ENCODE measurements at places on chromosomes 2 and 18. TPM values are rescaled to one million over a fixed set of nuclear protein-coding genes. Genes with fewer than 3 reads are reported as not detected.

DNA sequence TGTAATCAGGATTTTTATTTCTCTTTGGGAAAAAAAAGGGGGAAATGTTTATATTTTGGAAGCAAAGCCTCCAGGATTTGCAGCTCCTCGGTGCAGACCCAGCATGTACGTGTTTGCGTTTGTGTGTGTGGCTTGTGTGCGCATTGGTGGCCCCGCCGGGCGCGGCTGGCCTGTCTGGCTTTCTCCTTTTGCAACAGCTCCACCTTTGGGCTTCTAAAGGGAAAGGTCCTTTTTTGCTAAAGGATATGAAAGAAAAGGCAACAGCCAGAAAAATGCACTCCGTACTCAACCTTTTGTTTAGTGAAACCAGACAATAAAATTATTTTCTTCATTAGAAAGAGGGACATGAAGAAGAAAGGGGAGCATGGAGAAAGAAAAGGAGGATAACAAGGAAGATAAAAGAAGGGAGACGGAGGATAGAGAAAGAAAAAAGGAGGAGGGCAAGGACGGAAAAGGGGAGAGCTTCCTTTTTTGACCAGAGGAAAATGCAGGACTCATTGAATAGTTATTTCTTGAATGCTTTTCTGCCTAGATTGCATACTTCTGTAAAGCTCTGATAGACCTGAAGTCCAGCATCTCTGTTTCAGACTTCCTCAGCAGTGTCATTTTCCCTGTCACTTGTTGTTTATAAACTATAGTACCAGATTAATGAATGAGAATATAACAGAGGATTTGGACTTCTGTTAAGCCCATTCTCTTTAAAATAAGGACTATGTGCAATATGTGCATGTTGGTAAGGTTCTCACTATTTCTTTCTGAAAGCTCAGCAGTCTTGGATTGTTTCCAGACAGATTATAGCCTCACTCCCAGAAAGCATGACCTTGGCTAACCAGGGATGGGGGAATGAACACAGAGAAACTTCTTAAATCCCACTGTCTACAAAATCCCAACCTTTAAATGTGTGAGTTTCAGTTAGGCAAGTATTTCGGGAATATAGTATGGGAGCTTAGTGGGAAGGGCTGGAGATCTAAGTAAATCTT is 563.1 kb upstream of the PIK3C3 start:
- DNase-seq, result peak; percentile 85

DNA sequence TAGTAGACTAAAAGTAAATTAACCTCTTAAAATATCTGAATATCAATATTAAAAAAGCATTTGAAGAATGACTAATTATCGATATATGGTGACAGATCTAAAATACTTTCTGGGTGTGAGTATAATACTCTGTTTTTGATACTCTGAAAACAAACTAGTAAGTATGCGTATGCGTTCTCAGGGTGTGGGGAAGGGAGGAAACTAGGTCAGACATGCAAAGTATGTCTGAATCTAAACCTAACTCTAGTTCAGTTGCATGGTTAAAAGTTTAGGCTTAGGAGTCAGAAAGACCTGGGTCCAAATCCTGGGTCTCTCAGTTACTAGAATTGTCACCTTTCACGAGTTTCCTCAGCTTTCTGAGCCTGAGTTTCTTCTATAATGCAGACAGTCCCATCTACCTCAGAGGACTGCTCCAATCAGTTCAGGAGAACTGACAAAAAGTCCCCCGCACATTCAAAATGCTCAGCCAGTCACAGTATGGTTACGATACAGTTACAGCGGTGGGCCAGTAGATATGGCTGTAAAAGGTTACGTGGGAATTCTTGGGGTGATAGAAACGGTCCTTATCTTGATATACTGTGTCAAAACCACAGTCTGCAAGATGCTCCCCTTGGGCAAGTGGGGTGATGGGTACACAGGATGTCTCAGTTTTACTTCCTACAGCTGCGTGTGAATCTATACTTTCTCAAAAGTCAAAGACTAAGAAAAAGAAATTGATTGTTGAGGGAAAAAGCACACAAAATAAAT is 29.2 kb downstream of the UNC50 start:
- no peak for DNase-seq

DNA sequence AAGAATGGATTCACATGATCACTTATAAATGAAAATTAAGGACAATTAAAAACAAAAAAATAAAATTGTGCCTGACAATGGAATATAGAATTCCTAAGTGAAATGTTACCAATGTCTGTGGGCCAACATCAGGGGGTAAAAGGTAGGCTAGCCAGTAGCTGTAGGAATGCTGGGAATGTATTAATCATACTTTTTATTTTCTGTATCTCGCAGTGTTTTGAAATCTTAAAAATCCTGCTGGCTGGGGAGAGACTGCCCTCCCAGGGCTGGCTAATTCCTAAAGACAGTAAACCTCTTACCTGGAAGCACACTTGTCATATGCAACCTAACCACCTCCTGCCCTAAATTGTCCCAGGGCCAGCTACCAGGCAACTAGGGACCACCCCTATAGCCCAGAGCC is 69.8 kb downstream of the REV1 start:
- DNase-seq, result no peak

- no peak for DNase-seq
Measured at GRCh38 chr18:62583376-62583775, 60.6 kb downstream of the ZCCHC2 start.

DNA sequence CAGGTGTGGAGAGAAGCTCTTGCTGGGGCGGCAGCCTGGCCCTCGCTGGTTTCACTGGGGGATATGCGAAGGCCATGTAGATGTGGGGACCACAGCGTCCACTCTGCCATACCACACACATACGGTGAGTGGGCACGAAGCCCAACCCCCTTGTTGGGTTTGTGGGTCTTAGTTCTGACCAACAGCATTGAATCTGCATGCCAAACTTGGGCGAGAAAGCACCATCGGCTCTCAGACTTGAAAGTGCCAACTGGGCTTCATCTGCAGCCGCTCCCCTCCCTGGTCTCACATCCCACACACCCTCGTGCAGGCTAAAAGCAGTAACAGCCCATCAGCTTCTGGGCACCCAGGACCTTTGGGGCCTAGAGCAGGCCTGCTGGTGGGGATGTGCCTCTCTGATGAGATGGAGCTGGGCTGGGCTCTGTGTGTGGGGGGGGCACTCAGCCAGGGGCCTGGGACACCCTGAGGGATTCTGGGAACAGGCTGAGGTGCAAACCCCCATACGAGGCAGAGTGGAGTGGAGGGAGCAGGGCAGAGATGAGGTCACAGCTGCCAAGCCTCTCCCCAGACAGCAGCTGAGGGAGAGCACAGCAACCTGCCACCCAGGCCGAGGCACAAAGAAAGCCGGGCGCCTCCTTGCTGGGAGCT is 264.4 kb downstream of the TWIST2 start:
- DNase-seq, result no peak

DNA sequence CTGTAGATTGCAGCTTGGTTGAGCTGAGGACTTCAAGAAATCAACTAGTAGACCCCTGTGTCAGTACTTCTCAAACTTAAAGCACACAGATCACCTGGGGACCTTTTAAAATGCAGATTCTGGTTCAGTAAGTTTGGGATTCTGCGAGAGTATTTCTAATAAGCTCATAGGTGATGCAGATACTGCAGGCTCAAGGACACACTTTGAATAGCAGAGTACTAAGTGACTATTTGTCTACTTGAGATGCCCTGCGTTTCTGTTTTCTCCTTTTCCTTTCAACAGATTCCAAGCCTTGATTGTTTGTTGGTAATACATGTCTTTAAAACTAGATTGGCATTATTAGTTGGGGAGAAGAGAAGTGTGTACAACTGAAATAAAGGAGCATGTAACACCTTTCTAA is 6.7 kb downstream of the MIB1 start:
- DNase-seq, result no peak

- DNase-seq, result no peak
Measured at GRCh38 chr2:81991282-81991681, 1686.7 kb upstream of the LRRTM1 start.

DNA sequence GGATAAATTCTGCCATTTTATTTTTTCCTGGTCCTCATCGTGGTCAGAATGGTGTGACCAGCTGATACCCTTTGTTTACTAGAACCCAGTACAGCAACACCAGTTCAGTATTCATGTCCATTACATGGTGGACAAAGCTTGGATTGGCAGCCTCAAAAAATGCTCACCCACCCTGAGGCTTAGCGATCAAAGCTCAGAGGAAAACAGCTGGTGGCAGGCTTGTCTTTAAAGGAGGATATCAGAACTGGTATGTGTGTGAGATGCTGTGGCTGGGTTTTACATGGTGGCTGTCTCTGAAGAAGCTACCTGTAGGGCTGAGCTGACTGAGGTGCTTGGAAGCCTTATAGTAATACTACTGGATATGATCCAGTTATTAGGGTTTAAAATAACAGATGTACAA is 471.1 kb upstream of the MEX3C start:
- no peak for DNase-seq

GRCh38 chr2:45808294-45808800 is 156.9 kb downstream of the PRKCE start:
- no peak for DNase-seq

DNA sequence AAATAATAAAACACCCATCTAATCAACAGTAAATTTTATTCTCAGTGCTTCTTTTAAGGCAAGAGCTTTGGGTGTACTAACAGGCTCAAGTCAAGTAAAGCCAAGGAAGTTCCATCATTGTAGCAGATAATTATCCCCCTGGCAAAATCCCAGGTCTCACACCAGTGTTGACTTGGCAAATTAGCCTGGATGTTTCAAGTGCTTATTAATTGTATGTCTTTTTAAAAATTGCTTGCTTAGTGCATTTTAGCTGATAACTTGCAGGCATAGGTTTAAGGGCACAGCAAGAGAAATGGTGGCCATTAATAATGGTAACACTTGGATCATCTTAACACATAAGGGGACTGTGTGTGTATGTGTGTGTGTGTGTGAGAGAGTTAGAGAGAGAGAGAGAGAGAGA is 42.0 kb upstream of the FMNL2 start:
- DNase-seq, result no peak

DNA sequence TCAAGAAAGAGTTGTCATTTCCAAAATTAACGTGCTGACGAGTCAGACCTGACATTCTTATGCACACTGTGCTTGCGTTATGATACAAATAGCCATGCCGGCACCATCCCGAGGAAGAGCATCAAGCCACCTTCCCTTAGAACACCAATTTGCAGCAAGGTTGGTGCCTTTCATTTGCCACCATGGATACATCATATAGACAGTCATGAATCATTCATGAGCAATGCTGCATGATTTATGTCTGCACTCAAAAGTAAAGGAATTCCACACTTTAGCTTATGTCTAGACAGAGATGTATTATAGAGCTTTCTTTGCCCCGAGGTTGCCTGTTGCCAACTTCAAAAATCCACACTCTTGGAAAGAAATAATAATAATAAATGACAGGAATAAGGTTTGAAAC is 166.9 kb downstream of the VWC2L start:
- no peak for DNase-seq

- DNase-seq, result peak; percentile 19
Measured at GRCh38 chr2:16123856-16124780, 183.8 kb downstream of the MYCN start.

DNA sequence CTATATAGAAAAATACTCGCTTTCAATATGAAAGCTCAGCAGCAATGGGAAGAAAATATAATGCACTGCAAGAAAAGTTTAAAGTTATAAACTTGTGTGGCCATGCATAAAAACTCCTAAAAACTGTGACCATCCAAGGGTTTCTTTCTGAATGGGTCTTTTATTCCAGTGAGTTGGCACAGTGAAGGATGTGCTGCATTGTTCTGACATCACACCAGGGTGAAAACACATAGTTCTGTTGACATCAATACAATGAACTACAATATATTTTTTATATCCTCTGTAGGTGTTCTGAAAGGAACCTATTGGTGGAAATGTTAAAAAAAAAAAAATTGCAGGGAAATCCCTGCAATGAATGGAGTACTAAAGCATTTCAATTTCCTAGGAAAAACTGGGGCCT is 80.2 kb downstream of the CDH20 start:
- no peak for DNase-seq

- no peak for DNase-seq
Measured at GRCh38 chr18:79695856-79696850, 16.6 kb downstream of the CTDP1 start.

DNA sequence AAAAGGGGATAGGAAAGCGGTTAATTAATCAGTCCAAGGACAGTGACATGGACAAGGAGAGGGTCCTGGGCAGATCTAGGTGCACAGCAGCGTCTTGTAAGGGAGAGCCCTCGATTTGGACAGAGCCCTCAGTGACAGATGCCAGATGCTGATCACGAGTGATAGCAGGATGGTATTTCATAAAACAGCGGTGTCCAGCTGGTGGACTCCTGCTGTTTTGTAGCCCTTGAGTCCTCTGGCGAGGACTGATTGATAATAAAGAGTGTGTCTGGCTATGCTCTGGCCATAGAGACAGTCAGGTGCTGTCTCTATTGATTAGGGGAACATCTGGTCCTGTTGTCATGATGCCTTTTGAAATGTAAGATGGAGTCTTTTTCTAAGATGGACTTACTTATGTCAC is 180.7 kb downstream of the NCK2 start:
- DNase-seq, result no peak

GRCh38 chr2:241891315-241891987 is 21.9 kb downstream of the RTP5 start:
- DNase-seq, result no peak

- no peak for DNase-seq
Measured at GRCh38 chr2:240994171-240994896, 4.1 kb upstream of the SNED1 start.

DNA sequence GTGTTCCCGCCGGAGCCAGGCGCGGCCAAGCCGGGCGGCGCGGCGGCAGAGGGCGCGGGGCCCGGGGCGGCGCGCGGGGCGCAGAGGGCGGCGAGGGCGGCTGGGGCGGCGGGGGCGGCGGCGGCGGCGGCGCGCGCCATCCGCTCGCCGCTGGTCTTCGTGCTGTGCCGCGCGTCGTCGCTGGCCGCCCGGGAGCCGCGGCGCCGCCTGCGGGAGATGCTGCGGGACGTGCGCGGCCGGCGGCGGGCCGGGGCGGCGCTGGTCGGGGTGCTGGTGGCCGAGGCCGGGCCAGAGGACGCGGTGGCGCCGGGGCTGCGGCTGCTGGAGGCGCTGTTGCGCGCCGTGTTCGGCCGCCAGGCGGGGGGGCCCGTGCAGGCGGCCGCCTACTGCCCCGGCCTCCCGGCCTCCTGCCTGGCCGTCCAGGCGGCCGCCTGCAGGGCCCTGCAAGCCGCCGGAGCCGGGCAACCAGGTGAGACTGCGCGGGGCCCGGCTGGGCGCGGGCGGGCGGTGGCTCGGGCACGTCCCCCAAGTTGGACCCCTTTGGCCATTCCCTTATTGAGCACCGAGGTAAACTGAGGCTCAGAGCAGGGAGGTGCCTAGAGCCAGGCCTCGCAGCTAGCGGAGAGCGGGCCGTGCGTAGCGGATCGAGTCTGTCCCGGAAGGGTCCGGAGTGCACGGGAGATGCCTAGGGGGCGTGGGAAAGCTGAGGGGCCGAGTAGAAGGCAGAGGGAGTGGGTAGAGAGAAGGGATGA is 584 bp downstream of the C2orf72 start:
- DNase-seq, result peak; percentile 70

Gene CFC1
- 28.4 TPM for polyA plus RNA-seq

Gene FOSL2
- polyA plus RNA-seq, result 84.0 TPM

Gene MYO3B
- polyA plus RNA-seq, result 0.63 TPM

Gene TANC1
- polyA plus RNA-seq, result 8.3 TPM

Gene ATP5F1A
- polyA plus RNA-seq, result 533 TPM

Gene TTR
- polyA plus RNA-seq, result 3,342 TPM

Gene GPN1
- polyA plus RNA-seq, result 46.7 TPM
